ENCODE measurements at places on chromosomes 5 and 9.
A peak's percentile ranks its signal among the peaks of the same experiment; 100 is the strongest.

- DNase-seq = peak; percentile 83
Observed at GRCh38 chr9:21872696-21873095, 70.3 kb downstream of the MTAP start.

- no peak for DNase-seq
Observed at GRCh38 chr5:154002093-154002492, 36.6 kb downstream of the FAM114A2 start.

- no peak for DNase-seq
Observed at GRCh38 chr5:136043968-136044610, 15.3 kb downstream of the TGFBI start.

- no peak for DNase-seq
Observed at GRCh38 chr9:38651400-38652042, 31.1 kb upstream of the ANKRD18A start.

DNA sequence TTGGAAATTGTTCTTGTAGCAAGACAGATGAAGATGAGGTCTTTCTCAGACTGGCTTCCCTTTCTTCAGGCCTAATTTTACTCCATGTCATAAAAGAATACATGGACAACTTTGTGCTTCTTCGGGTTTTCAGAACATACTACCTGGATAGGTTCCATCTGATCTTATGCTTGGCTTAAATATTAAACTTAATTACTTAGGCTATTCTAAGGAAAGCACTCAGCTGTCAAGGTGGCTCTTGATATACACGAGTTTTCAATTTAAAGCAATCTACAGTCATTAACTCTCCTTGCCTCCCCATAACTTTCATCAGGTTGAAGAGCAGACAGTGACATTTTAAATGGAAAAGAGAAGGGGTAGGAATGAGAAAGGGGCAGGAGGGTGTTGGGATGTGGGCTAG, 9.5 kb upstream of the PPP3R2 start:
- no peak for DNase-seq

- peak; percentile 16 for DNase-seq
Observed at GRCh38 chr9:116308076-116308475, 154.5 kb downstream of the PAPPA start.

DNA sequence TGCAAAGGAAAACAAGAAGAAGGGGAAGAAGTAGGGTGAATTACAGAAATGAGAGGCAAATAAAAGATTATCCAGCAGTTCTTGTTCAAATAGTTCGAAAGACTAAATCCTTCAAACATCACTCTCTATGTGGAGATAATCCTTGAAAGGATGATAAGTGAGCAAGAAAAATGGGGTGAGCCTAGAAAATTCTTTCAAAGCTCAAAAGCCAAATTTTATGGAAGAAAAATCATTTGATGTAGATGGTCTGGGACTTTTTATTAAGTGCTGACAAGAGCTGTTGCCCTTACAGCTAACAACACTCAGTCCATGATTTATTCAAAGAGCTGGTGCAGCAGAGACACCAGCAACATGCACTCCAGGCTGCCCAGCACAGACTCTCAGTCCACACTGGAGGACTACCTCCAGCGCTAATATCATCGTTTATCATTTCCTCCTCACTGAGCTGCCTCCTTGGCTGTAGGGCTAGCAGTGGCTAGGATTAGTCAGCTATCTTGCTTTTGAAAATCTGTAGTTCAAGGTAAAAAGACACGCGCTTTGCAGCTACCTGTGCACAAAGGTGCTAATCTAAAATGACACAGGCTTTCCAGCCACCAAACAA, 264.8 kb upstream of the KIF2A start:
- no peak for DNase-seq

All from islet precursor cell (in vitro differentiated cells).